Activated CD4-positive, alpha-beta T cell treated with anti-CD3 and anti-CD28 coated beads for 24 hours (primary cell): ENCODE measurements at places on chromosomes 2 and 18.

- no peak for DNase-seq
Measured at GRCh38 chr2:144042751-144043150, 477.2 kb downstream of the ZEB2 start.

DNA sequence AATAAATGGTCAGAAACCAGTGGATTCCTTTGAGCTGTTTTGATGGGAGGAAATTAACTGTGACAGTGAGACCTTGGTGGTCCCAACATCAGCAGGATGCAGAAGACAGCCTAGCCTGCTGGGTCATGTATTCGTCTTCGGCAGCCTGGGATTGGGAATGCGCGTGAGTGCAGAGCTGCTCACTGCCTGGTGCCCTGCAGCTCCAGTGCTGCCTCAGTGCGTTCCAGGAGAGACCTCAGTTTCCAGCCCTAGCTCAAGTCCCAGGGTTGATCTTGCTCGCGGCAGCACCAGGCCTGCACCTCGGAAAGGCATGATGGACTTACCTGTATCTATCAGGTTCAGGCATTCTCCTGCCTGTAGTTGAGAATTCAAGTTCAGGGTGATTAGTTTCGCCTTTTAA lies 203.9 kb downstream of the SH3RF3 start:
- DNase-seq: no peak

GRCh38 chr2:23814963-23815362 lies 112.0 kb downstream of the ATAD2B start:
- no peak for DNase-seq

DNA sequence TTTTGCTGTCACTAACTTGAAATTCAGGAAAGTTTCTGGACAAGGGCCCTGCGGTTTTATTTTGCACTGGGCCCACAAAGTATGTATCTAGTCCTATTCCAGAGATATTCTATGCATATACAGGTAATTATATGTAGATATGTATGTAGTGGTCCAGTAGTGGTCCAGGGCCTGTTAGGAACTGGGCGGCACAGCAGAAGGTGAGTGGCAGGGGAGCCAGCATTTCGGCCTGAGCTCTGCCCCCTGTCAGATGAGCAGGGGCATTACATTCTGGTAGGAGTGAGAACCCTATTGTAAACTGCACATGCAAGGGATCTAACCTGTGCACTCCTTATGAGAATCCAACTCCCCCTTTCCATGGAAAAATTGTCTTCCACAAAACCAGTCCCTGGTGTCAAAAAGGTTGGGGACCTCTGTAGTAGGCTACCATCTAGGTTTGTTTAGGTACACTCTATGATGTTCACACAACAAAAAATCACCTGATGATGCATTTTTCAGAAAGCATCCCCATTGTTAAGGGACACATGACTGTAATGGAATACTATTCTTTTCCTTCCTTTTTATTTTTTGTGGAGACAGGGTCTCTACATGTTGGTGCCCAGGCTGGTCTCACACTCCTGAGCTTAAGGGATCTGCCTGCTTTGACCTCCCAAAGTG lies 2.8 kb upstream of the PPP4R3B start:
- no peak for DNase-seq

GRCh38 chr2:177338177-177338721 lies 54.3 kb upstream of the AGPS start:
- DNase-seq: no peak

- DNase-seq: no peak
Measured at GRCh38 chr2:43531251-43531650, 64.6 kb downstream of the THADA start.

DNA sequence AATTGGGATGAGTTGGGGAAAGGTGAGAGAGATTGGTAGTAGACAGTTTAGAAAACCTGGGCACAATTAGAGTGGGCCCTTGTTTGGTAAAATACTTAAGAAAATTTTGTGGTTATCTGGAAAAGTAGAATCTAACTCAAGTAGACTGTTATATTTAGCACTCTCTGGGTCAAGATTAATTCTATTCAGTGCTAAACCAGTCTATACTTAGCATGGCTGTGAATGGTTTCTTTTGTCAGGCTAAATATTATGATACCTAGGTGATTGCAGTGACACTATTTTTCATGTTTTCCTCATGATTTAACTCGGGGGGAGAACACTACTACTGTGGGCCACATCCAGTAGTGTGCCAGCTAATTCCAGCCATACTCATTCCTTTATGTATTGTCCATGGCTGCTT lies 58.9 kb downstream of the KIAA1328 start:
- no peak for DNase-seq

DNA sequence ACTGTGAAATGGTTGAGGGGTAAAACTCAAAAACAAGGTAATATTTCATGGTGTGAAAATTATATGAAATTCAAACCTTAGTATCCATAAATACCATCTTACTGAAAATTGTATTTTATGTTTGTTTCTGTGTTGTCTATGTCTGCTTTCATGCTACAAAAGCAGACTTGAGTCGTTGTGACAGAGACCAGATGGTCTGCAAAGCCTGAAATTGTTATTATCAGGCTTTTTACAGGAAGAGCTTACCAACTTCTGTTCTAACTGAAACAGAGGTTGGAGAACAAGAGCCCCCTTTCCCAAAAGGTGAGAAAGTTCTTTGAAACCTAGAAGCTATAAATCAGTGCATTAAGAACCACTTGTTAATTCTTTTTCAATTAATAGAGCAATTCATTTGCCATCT lies 110.0 kb downstream of the COL4A4 start:
- DNase-seq: no peak

GRCh38 chr18:71986351-71987050 lies 557.6 kb downstream of the CBLN2 start:
- DNase-seq: no peak

GRCh38 chr18:49368876-49369440 lies 91.5 kb downstream of the DYM start:
- no peak for DNase-seq

GRCh38 chr2:27214941-27215340 lies 2.2 kb upstream of the CAD start:
- DNase-seq: no peak

- DNase-seq: no peak
Measured at GRCh38 chr2:82852787-82853186, 1606.3 kb downstream of the SUCLG1 start.

DNA sequence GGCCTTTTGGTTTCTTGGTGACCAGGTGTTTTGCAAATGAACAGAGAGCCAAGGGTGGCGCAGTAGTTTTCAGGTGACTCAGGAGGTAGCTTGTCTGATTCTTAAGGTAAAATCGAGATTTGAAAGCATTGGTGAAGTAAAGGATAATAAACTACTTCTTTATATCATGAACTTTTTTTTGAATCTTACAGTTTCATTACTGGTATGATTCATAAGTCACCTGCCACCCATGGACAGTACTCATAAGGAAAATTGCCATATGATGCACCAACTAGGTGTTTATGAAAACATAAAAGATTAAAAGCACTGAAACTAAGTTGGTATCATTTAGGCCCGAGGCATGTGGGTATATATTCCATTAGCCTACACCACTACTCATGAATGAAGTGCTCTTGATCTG lies 84.1 kb upstream of the MGAT5 start:
- DNase-seq: no peak

DNA sequence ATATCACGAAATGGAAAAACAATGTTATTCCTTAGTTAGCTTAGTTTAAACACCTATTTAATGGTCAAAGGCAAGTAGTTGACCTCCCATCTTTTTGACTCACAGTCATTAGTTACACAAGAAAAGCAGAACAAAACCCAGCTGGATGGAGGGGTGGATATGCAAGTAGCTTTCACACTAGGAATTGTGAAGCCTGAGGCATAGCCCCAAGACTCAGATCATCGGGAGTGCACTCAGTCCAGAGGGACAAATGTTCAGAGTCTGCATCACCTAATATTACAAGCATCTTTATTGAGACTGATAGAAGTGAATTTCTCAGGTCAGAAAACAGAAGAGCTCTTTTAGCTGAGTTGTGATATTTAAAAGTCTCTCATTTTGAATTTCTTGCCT lies 15.5 kb upstream of the CPS1 start:
- no peak for DNase-seq

GRCh38 chr2:120809609-120810440 lies 74.2 kb downstream of the GLI2 start:
- DNase-seq: no peak

GRCh38 chr2:8153258-8153718 lies 528.6 kb upstream of the ID2 start:
- no peak for DNase-seq

DNA sequence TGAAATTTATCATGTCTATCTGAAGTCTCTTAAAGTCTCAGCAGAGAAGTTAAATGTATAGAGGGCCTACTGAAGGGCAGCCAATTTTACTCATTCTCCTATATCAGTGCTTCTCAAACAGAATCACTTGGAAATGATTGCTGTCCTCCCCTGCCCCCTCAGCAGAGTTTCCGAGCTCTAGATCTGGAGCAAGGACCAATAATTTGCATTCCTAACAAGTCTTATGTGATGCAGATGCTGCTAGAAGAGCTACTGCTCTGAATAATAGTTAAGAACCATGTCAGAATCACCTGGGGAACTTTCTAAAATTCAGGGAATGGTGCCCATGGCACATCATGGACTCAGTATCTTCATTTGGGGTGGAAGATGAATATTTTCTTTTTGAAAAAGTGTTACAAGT lies 105.6 kb upstream of the EPHA4 start:
- no peak for DNase-seq

- DNase-seq: no peak
Measured at GRCh38 chr2:204135752-204136151, 199.2 kb downstream of the ICOS start.

DNA sequence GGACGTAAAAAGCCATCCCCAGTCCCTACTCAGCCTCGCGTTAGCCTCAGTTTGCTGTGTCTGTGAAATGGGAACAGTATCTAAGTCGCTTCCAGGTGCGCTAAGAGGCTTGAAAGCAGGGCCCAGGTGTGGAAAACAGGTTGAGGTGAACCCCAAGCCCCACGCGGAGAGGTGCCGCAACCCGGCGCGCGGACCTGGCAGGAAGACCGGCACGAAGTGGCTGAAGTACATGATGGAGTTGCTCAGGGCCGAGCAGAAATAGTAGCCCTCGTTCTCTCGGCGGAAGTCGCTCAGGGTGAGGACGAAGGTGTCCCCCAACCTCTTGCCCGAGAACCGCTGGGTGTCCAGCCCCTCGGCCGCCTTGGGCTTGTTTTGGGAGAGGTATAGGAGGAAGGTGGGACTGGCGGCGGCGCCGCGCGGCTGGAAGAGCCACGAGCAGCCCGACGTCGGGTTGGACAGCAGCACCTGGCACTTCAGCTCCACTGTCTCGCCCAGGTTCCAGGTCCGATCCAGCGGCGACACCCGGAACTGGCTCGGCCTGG lies 508 bp downstream of the CD8A start:
- DNase-seq: no peak

- no peak for DNase-seq
Measured at GRCh38 chr2:29242621-29243375, 127.6 kb downstream of the CLIP4 start.

- DNase-seq: no peak
Measured at GRCh38 chr2:11254100-11254536, 90.3 kb downstream of the ROCK2 start.

DNA sequence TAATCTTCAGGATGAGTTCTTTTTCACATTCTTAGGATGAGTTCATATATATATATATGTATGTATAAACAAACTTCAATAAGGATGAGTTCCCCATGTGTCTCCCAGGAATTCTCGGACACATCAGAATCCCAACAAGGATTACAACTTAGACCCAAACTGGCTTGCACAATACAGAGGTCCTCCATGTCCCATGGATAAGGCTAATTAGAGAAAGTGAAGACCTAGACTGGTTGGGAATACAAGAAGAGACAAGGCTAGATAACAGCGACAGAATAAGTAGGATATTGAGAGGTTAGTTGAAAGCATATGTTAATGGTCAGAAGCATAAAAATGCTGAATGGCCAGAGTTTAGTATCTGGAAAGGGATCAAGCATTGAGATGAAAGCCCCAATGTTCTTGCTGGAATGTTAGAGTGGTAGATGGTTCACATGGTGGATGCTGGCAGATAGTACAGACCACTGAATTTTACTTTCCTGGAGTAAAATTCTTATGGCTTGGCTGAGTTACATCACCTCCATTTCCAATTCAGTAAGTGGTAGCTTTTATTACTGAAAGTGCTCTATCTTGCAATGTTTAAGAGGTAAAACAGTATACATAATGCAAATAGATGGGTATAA lies 154.9 kb upstream of the EPHA4 start:
- DNase-seq: no peak

GRCh38 chr2:171173087-171173486 lies 12.4 kb upstream of the TLK1 start:
- DNase-seq: peak; percentile 9

DNA sequence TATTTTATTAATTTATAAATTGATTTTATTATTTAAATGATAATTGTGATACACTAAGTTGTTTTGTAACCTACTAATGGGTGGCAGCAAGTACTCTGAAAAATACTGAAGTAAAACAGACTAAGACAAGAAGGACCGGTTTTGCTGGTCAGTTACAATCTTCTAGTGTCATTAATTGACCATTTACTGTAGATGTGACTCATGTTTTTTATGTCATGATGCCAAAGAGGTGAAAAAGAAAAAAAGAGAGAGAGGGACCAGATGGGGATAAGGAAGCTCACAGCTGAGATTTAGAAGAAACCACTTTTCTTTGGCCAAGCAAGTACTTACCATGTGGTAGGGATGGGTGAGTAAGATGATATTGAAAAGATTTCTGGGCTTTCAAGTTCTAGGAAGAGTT lies 955.8 kb upstream of the LRRTM1 start:
- no peak for DNase-seq

DNA sequence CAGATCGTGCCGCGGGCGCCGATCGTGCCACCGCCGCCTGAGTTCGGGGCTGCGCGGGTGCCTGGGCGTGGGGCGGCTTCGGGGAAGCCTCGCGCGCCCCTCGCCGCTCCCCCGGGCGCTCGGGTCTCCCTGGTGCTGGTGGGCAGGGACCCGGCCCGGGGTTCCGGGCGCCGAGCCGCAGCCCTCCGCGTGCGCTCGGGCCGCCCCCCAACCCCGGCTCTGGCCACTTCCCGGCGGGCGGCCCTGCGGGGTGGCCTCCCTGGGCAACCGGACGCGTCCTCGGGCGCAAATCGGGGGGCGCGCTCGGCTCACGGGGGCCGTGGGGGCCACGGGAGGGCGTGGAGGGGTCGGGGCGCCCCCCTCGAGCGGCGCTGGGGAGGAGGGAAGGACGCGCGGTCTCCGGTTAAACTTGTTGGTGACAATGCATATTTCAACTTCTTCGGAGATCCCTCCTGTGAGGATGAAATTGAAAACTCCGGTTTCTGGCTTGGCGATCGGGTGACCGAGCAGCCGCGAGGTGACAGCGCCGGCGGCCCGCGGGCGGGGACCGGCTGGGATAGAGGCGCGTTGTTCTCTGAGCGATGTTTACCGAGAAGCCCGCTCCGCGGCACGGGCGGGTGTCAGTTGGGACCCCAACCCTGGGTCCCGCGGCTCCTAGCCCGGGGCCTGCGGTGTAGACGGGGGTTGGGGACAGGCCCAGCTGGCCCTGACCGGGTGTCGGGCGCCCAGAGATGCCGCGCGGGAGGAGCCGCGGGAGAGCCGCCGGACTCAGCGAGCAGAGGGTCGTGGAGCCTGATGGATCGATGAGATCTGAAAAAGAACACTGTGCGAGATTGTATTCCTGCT lies 676 bp downstream of the SH3BP4 start:
- DNase-seq: no peak

- DNase-seq: no peak
Measured at GRCh38 chr2:106827158-106827557, 58.8 kb downstream of the ST6GAL2 start.
